Endothelial cell (in vitro differentiated cells): ENCODE measurements at places on chromosomes 7 and 10. TPM values are rescaled to one million over a fixed set of nuclear protein-coding genes. Genes with fewer than 3 reads are reported as not detected.

DNA sequence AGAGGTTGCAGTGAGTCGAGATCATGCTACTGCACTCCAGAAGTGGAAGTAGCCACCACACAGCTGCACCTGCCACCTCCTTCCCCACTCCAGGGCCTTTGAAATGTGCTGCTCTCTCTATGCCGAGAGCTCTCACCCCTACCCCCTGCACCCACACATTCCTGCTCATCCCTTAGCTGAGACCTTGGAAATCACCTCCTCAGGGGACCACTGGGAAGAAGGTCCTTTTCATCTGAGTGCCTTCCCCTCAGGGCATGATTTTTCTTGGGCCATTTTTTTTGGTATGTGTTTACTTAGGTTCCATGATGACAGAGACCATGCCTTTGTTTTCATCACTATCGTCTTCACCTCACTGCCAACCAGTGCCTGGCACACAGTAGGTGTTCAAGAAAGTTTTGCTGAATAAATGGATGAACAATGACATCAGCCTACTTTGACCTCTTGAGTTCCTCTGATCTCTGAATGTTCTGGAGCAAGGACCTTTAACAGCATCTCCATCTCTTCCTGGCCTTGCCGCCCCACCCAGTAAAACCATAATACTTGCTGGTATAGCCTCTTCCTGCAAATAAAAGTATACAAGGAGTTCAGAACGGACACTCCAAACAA is 166.6 kb upstream of the KLF14 start:
- no peak for DNase-seq
- H3K27ac ChIP-seq, result no peak overlapping the region
- H3K4me3 ChIP-seq, result no peak overlapping the region
- peaks cover 17% of the 10 kb centered on the region for H3K4me1 ChIP-seq
- H3K36me3 ChIP-seq, result no peaks in the 10 kb centered on the region

GRCh38 chr10:118692872-118693271 is 61.9 kb downstream of the CACUL1 start:
- no peaks in the 10 kb centered on the region for H3K4me1 ChIP-seq
- no peak overlapping the region for H3K4me3 ChIP-seq
- no peaks in the 10 kb centered on the region for H3K27me3 ChIP-seq

- H3K4me3 ChIP-seq, result no peak overlapping the region
- no peaks in the 10 kb centered on the region for H3K4me1 ChIP-seq
- H3K27me3 ChIP-seq, result no peaks in the 10 kb centered on the region
These were observed 23.8 kb upstream of the UBE2D1 start for GRCh38 chr10:58311026-58311425.

- H3K4me1 ChIP-seq, result peaks cover 9% of the 10 kb centered on the region
- no peak overlapping the region for H3K4me3 ChIP-seq
- no peak overlapping the region for H3K27ac ChIP-seq
- peaks cover 4% of the 10 kb centered on the region for H3K27me3 ChIP-seq
These were observed 134.9 kb upstream of the ANK3 start for GRCh38 chr10:60524541-60524940.

DNA sequence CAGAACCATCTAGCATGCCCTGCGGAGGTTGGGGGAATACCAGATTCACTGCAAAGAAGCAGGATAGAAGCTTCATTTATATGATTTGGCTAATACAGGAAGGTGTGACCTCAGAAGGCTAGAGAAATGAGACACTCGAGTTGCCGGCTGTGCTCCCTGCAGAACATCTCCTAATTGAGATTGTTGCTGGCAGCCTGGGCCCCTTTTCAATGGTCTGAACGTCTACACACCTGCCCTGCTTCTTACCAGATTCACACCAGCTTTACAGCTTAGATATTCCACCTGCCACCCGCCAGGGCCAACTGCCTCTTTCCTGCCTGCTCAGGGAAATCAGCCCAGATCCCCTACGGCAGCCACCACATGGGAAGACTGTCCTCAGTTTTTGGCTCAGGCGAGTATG is 475.3 kb upstream of the AUTS2 start:
- DNase-seq, result no peak
- H3K4me1 ChIP-seq, result no peaks in the 10 kb centered on the region
- no peak overlapping the region for H3K27ac ChIP-seq
- H3K4me3 ChIP-seq, result no peak overlapping the region
- H3K36me3 ChIP-seq, result peaks cover 4% of the 10 kb centered on the region

DNA sequence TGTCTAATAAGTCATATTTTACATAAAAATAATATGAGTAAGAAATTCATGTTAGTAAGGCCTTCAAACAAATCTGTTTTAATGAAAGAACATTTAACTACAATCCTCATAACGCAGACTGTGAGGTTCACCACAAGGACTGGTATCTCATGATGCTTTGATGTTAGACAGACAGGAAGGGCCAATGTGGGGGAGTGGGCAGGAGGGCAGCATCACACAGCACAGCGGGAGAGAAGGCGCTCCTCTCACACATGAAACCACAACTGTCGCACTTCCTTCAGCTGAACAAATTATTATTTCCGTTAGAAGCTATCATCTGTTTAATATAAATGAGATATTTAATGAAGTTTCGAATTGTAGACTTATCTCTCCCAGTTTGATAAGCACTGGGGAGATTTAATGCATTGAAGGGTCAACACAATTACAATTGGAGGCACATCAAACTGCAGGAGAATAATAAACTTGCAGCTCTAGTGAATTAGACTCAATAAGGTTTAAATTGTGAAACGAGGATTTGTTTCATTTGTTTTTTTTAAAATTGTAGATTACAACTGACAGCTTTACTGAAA is 466.1 kb downstream of the PARD3 start:
- no peak for DNase-seq
- no peaks in the 10 kb centered on the region for H3K27me3 ChIP-seq
- no peak overlapping the region for H3K4me3 ChIP-seq
- no peak overlapping the region for H3K27ac ChIP-seq

The STK31 gene
- total RNA-seq, result 0.33 TPM

The SLC16A9 gene
- 3.8 TPM for total RNA-seq

The DNAH11 gene
- 0.18 TPM for total RNA-seq

The FAM237B gene
- not detected for total RNA-seq

The KCNIP2 gene
- total RNA-seq, result 7.7 TPM
